ENCODE measurements at places on chromosomes 5 and 9. TPM values are rescaled to one million over a fixed set of nuclear protein-coding genes. Genes with fewer than 3 reads are reported as not detected.

- peaks cover 6% of the 10 kb centered on the region for H3K36me3 ChIP-seq
- H3K27ac ChIP-seq, result no peak overlapping the region
- no peak overlapping the region for H3K4me3 ChIP-seq
- H3K4me1 ChIP-seq, result peaks cover 8% of the 10 kb centered on the region
- no peak for DNase-seq
Observed at GRCh38 chr5:67495072-67495471, 298.5 kb upstream of the CD180 start.

DNA sequence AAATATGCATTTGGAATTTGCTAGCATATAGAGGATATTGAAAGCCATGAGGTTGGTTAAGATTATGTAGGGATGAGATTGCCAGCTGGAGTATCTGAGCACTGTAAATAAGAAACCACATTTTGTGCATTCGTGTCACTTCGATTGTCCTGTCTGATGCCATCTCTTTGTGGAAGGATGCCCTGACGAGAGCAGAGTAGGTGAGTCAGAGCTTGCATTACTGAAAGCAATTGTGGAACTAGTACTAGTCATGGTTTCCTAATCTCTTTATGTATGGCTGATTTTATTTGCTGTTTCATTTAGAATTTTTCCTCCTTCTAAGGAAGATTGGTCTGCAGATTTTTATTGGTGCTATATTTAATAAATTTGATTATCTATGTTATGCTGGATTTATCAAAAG is 14.5 kb upstream of the TAS2R1 start:
- H3K27me3 ChIP-seq, result no peaks in the 10 kb centered on the region
- H3K4me3 ChIP-seq, result no peak overlapping the region
- H3K36me3 ChIP-seq, result no peaks in the 10 kb centered on the region
- H3K27ac ChIP-seq, result no peak overlapping the region

GRCh38 chr9:113608082-113608685 is 144.7 kb downstream of the RGS3 start:
- H3K27ac ChIP-seq, result no peak overlapping the region
- DNase-seq, result no peak

DNA sequence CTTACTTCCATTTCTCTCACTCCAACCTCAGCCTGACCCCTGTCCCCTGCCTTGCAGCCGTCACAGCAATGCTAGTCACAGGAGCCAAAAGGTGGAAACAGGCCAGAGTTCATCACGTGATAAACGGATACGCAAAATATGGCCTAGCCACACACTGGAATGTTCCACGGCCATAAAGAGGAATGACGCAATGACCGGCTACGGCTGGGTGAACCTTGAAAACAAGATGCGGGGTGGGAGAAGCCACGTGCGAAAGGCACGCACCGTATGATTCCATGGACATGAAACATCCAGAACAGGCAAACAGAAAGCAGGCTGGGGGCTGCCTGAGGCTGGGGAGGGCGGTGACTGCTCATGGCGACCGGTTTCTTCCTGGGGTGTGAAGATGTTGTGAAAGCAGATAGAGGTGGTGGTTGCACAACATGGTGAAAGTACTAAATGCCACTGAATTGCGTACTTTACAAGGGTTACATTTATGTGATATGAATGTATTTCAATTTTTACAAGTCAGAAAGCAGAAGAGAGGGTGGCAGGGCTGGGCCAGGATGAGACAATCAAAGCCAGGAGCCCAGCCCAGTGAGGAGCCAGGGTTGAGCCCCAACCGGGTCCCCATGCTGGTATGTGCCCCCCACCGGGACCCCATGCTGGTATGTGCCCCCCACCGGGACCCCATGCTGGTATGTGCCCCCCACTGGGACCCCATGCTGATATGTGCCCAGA is 117.8 kb upstream of the SARDH start:
- H3K4me1 ChIP-seq, result no peaks in the 10 kb centered on the region
- no peak overlapping the region for H3K4me3 ChIP-seq
- no peaks in the 10 kb centered on the region for H3K27me3 ChIP-seq
- no peak overlapping the region for H3K27ac ChIP-seq
- H3K36me3 ChIP-seq, result no peaks in the 10 kb centered on the region

DNA sequence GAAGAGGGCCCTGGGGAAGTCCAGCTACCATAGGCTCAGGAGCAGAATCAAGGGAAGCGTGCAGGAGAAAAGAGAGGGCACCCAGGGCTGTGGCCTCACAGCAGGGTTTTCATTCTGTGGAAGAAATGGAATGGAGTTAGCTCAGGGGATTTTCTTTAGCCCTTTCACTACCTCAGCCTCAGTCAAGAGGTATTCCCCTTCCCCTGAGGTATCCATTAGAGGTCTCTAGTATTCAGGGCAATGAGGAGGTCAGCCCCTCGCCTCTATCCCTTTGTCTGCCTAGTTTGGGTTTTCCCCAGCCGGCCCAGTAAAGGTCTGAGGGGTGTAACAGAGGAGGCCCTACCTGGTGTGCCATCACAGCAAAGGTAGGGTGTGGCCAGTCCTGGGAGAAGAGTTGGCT is 21.5 kb downstream of the GFRA3 start:
- no peak overlapping the region for H3K4me3 ChIP-seq
- no peaks in the 10 kb centered on the region for H3K27me3 ChIP-seq
- H3K36me3 ChIP-seq, result no peaks in the 10 kb centered on the region
- no peak overlapping the region for H3K27ac ChIP-seq

ADGRD2 gene
- total RNA-seq, result not detected

DNA sequence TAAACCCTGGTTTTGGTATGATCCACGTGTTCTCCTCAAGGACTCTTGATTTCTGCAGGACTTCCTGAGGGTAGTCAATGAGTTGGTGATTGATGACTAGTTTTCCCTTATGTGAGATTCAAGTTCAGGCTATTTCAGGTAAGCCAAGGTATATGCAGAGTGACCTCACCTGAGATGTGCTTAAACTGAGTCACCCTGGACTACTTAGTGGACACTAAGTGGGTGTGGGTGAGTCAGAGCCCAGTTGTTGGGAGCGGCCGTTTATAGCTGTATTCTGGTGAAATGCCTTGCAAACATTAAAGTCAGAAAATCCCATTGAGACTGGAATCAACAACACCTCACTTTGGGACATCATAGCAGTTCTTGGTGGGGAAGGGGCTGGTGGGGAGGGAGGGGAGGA is 62.9 kb downstream of the SLC28A3 start:
- H3K36me3 ChIP-seq, result no peaks in the 10 kb centered on the region
- H3K27me3 ChIP-seq, result peaks cover 13% of the 10 kb centered on the region
- no peak overlapping the region for H3K4me3 ChIP-seq
- no peak overlapping the region for H3K27ac ChIP-seq

LRRTM2 gene
- not detected for total RNA-seq

F12 gene
- not detected for total RNA-seq

DNA sequence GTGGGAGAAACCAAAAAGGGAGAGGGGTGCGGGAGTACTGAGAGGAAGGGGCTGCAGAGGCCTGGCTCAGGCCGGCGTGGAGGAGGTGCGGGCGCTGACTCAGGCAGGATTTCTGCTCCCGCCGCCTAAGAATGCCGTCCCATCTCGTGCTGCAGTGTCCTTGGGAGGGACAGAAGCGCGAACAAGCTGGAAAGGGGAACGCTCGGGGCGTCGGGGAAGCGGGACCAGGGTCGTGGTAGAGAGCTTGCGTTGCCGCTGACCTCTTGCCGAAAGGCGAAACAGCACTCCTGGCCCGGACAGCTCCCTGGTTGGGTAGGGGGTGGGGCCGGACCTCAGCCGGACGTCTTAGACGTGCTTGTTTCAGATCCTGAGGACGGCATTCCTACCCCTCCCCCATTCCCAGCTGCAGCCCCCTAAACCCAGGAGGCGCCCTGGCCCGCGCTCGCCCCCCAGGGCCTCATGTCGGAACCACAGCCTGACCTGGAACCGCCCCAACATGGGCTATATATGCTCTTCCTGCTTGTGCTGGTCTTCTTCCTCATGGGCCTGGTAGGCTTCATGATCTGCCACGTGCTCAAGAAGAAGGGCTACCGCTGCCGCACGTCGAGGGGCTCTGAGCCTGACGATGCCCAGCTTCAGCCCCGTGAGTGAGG is 1.1 kb downstream of the RELL2 start:
- peaks cover 23% of the 10 kb centered on the region for H3K36me3 ChIP-seq
- peak overlapping the region; percentile 96 for H3K27ac ChIP-seq
- peak overlapping the region; percentile 85 for H3K4me3 ChIP-seq

GRCh38 chr5:177378884-177379883 is 5.0 kb upstream of the SLC34A1 start:
- DNase-seq, result no peak
- H3K4me3 ChIP-seq, result no peak overlapping the region
- peaks cover 24% of the 10 kb centered on the region for H3K4me1 ChIP-seq
- H3K27ac ChIP-seq, result peak overlapping the region; percentile 74

DNA sequence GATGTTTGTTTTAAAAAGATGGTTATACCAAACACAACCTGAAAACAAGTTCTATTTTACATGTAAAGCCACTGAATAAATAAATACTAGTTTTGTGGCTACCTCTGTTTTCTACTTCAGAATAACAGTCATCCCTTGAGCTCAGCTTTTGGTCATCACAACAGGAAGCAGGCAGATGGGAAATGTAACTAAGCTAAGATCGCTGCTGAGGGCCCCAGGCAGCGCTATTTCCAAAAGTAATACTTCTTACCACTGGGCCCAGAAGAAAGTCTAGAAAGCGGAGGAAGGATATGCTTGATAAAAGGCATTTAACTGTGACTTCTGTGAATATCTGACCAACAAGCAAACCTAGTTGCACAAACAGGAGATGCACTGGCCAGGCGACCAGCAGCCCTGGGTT is 61.4 kb downstream of the SERINC5 start:
- DNase-seq, result no peak
- peaks cover 91% of the 10 kb centered on the region for H3K4me1 ChIP-seq
- H3K4me3 ChIP-seq, result peak overlapping the region; percentile 88
- H3K36me3 ChIP-seq, result peaks cover 7% of the 10 kb centered on the region
- H3K27me3 ChIP-seq, result no peaks in the 10 kb centered on the region

Measured in naive thymus-derived CD8-positive, alpha-beta T cell (primary cell).